ENCODE measurements at places on chromosomes 5 and 9.

GRCh38 chr9:24036459-24036858, 210.4 kb upstream of the ELAVL2 start:
- DNase-seq, result no peak

- DNase-seq, result no peak
Measured at GRCh38 chr5:121711416-121711815, 140.3 kb upstream of the FTMT start.

GRCh38 chr9:23220171-23220570, 605.9 kb downstream of the ELAVL2 start:
- no peak for DNase-seq

DNA sequence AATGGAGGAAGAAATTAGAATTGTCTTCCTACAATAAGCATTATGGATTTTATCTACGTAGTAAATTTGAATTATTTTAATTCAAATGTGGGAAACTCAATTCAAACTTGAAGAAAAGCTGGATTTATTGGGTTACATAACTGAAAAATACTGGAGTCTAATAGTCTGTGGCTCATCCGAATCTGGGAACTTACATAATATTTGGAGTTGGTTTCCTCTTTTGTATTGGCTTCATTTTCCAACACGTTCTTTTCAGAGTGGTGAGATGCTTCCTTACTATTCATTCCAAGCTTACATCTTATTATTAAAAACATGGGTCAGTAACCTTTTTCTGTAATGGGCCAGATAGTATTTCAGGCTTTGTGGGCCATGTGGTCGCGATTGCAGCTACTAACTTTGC, 164.8 kb downstream of the ARHGAP26 start:
- DNase-seq, result no peak
